Activated naive CD8-positive, alpha-beta T cell treated with anti-CD3 and anti-CD28 coated beads for 36 hours (primary cell): ENCODE measurements at places on chromosomes 16 and 17. TPM values are rescaled to one million over a fixed set of nuclear protein-coding genes. Genes with fewer than 3 reads are reported as not detected.

GRCh38 chr16:63744077-63744874 lies 1377.6 kb downstream of the CDH11 start:
- no peak for DNase-seq

DNA sequence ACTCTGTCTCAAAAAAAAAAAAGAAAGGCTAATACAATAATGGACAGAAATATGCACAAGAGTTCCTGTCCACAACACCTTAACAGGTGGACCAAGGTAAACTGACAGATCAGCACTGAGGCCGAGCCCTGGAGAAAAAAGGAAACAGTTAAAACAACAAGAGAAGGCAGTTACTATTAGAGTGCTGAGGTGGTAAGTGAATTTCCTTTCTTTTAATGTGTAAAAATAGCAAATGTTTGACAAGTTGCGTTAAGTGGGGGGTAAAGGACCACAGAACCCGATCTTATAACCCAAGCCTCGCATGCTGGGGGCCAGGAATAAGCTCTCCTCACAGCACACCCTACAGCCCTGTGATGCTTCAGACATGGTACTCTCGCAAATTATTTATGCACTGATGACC lies 24.8 kb downstream of the TXNDC11 start:
- no peak for DNase-seq

DNA sequence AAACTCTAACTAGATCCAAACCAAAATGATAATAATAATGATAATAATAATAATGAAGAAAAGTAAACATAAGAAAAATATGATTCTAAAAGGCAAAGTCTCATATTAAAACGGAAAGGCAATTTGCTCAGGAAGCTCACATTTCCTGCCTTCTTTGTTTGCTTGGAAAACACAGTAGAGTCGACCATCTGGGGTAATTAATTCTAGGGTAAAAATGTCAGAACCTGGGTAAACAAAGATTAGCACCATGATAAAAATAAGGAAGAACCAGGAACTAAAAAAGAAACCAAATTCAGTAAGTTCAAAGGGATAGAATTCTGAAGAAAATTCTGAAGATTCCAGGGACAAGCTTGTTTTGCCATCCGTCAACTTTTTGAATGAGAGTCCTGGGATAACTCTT lies 16.2 kb downstream of the KRABD2 start:
- no peak for DNase-seq

GRCh38 chr16:88787579-88788314 lies 2.7 kb upstream of the PIEZO1 start:
- no peak for DNase-seq

DNA sequence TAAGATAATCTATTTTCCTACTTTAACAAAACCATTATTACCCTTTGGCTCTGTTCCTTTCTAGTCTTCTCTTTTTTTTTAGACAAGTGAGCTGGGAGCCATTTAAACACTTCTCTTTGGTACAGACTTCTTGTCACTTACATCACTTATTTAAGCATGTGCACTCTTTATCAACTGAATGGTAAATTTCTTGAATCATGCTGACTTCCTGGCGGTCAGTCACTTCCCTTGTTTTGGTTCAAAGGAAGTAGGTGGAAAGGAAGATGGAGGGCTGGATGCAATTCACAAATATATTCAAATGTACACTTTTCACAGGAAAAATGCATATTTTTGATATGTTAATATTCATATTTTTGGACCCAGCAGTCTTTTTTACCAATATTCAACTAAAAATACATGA lies 97.1 kb downstream of the ITFG1 start:
- no peak for DNase-seq

GRCh38 chr16:53111078-53111791 lies 56.4 kb downstream of the CHD9 start:
- DNase-seq: no peak

- DNase-seq: no peak
Observed at GRCh38 chr16:1785846-1786170, 3.0 kb downstream of the NUBP2 start.

GRCh38 chr17:70857351-70857750 lies 688.0 kb downstream of the KCNJ2 start:
- no peak for DNase-seq

- peak; percentile 7 for DNase-seq
Observed at GRCh38 chr17:2929881-2930533, 133.4 kb downstream of the OR1D5 start.

- no peak for DNase-seq
Observed at GRCh38 chr16:89406277-89406888, 84.0 kb downstream of the ANKRD11 start.

DNA sequence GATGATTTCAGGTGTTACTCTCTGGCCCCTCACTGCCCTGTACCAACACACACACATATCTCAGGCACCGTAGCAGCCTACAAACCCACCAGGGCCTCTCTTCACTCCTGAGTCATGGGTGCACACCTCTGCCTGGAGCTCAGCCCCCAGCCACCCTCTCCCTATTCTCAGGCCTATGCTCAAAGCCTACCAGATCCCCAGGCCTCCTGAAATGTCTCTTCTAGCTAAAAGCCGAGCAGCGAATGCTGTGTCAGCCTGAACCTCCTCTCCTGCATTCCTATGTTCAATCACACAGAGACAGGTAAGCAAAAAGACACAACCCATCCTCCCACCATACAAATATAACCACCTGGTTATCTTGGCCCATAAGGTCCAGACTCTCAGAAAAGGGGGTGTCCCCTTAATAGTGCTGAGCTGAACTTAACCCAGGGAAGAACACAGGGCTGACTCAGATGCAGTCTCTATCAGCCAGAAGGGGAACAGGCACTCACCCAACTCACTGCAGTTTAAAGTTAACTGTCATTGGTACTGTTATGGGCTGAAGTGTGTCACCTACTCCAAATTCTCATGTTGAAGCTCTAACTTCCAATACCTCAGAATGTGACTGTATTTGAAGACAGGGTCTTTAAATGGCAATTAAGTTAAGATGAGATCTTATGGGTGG lies 62.0 kb upstream of the TEKT3 start:
- DNase-seq: no peak

- DNase-seq: no peak
Observed at GRCh38 chr17:27558842-27559505, 72.0 kb upstream of the LGALS9 start.

DNA sequence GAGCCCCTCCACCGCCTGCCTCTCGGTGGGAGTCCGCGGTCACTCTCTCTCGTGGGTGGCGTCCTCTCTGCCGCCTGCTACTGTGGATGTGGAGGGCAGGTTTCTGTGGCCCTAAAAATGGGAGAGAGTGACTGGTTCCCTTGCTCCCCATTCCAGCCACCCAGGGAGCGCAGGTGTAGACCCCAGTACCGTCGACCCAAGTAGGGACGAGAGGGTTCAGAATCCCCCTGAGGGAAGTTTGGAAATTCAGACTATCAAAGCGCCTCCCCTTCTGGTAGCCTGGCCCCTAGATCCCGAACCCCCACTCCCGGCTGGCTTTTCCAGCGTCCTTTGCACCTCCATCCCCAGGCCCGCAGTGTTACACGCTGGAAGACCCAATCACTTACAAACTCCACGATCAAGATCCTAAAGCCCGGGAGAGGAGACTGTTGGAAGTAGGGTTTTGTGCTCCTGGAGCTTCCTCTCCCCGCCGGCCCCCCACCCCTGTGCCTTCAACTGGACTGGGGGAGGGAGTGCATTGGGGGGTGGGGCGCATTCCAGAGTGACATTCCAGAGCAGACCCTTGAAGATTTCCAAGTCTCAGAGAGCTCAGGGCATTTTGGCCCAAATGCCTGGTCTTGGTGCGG lies 991 bp downstream of the GPRC5C start:
- DNase-seq: no peak

Gene LRRC45
- total RNA-seq: 17.3 TPM

Gene ZNF213
- 7.6 TPM for total RNA-seq

Gene C16orf54
- 17.3 TPM for total RNA-seq

Gene FBXL16
- 3.2 TPM for total RNA-seq

Gene NTN1
- 0.43 TPM for total RNA-seq
